Activated CD4-positive, CD25-positive, alpha-beta regulatory T cell (primary cell): ENCODE measurements at places on chromosomes 12 and 14.

DNA sequence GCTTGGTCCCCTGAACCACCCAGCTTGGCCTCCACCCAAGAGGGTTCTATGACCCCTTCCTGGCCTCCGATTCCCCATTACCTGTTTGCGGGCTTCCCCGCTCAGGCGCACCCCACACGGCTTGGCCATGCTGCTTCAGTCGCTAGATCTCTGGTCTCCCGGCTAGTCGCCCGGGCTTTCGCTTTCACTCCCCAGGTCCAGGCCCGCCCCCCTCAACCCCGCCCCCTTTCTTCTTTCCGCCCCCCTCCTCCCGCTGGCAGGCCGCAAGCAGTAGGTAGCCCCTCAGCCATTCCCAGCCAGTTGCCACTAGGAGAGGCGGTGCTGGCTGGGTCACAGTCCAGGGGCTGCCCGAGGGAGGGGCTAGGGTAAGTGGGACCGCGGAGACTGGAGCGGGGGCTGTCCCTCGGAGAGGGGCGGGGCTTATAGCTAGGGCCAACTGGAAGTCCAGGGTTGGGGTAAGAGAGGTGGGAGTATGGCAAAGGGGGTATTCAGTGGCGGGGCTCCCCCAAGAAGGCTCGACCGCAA, at the start of gene PSME2:
TSS of gene PSME2 (minus strand) at position 158 of the 525 bp plus-strand sequence. CDS start at position 129, 29 bp downstream.
- peak; percentile 93 for DNase-seq

DNA sequence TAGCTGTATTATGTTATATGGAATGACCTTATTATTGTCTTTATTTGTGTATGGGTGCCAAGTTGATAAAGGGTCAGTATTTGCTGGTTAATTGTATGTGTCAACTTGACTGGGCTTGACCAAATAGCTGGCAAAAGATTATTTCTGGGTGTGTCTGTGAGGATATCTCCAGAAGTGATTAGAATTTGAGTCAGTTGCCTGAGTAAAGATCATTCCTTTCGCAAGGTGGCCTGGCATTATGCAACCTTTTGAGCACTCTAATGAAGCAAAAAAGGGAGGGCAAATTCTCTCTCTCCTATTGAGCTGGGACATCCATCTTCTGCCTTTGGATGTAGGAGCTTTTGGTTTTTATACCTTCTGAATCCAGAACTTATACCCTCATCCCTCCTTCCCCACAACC, 82.2 kb downstream of the ATXN7L3B start:
- DNase-seq = no peak

GRCh38 chr14:23149745-23150144, 30.7 kb upstream of the CEBPE start:
- DNase-seq = no peak

GRCh38 chr12:507391-507796, 47.7 kb downstream of the B4GALNT3 start:
- DNase-seq = no peak

DNA sequence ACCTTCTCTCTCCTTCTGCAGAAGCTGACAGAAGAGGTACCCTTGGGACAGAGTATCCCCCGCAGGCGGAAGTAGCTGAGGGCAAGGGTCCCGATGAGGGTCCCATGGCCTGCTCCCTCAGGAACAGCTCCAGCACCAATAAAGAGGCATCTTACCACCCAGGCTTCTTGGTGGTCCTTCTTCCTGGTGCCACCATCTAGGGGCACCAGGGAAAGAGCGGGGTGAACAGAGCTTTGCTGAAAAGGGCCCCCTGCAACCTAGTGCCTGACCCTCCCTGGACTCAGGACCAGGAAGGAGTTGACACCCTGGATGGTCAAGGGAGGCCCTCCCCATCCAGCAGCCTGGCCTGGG, 591 bp upstream of the IRF9 start:
- DNase-seq = no peak

- no peak for DNase-seq
Observed at GRCh38 chr12:1220127-1221092, 229.4 kb downstream of the ERC1 start.

- DNase-seq = no peak
Observed at GRCh38 chr14:36214476-36215216, 38.1 kb upstream of the PTCSC3 start.

DNA sequence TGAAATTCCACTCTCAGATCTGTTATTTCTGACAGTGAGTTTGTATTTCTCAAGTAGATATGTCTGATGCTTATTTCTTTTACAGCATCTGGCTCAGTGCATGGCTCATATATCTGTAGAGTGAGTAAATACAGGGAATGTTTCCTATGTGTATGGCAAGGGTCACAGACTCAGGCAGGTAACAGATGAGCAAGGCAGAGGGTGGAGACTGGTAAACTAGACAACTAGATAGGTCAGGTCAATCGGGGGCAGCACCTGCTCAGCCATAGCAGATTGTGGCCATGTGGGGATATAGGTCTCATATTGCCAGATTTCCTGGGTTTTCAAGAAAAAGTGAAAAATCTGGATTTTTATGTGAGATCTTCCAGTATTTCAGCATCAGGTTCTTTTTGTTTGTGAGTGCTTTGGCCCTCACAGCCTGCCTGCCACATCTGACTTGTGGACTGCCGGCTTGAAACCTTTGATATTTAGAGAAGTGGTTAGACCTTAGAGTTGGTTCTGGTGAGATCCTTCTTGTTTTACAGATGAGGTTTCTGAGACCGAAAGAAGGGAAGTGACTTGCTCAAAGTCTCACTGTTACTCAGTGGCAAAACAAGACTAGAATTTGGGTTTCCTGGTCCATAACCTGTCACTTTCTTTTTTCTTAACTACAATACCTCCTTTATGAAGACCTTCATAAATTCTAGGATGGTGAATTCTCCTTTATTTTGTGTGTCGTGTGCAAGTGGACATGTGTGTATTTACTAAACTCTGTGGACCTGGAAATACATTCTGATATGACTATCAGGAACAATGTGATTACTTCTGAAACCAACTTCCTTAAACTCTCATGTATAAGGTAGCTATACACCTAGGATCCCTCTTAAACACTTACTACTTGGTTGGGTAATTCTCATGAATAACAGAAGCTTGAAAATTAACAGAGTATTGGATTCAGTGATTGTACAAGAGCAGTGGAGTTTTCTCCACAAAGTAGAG, 34.4 kb downstream of the PROX2 start:
- DNase-seq = no peak

DNA sequence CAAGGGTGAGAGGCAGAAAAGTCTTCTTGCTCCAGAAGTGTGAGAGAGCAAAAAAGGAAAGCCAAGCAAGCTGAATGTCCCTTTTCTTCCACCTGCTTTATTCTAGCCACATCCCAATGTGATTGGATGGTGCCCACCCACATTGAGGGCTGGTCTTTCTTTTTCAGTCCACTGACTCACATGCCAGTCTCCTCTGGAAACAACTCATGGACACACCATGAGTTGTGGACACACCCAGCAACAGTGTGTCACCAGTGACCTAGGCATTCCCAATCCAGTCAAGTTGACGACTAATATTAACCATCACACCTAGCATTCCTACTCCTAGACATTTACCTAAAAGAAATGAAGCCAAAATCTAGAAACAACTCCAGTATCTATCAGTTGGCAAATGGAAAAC, 7.2 kb upstream of the DICER1 start:
- no peak for DNase-seq
